Activated CD4-positive, CD25-positive, alpha-beta regulatory T cell (primary cell): ENCODE measurements at places on chromosomes 5 and 9.

DNA sequence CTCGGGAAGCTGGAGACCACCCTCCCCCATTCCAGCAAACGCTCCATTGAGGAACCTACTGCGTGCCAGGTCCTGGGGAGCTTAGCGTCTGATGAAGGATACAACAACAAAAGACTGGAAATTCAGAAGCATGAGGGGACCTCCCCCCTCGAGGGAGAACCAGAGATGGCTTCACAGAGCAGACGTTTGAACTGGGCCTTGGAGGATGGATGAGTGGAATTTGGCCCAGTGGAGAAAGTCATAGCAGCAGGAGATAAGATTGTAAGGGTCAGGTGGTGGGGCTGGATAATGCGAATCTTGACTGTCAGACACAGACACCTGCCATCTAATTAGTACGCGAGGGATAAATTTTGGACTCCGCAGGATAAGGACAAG, 1.2 kb upstream of the SLC25A51 start:
- DNase-seq, result no peak

GRCh38 chr5:59618644-59619043, 274.9 kb downstream of the PDE4D start:
- DNase-seq, result no peak

GRCh38 chr9:135607401-135608293, 31.7 kb downstream of the GLT6D1 start:
- no peak for DNase-seq

DNA sequence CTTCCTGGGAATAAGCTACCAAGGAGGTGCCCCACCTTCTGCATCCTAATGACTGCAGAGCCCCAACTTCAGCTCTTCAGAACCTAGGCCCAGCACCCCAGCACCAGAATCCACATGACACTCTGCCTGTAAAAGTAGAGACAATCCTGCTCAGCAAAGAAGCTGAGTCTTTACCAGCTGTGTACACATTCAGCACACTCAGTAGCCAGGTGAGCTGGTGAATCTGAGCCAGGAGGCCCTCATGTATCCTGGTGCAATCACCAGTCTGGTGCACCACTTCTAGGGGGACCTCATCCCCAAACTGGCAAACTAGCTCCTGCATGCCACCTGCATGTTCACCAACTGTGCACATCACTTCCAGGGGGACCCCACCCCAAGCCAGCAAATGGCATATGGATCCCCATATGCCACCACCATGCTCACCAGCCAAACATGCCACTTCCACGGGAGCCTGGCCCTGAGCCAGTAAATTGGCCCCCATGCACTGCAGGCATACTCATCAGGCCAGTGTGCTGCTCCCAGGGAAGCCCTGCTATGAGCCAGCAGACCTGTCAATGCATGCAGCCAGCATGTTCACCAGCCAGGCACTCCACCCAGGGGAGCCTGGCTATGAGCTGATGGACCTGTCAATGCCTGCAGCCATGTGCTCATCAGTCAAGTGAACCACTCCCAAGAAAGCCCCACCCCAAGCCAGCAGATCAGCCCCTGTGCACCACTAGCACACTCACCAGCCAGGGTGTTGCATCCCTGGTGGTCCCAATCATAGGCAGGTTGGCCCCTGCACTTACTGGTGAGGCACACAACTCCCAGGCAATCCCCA, 15.6 kb upstream of the BTNL9 start:
- no peak for DNase-seq

- no peak for DNase-seq
Observed at GRCh38 chr9:104448036-104448435, 56.0 kb upstream of the OR13F1 start.

GRCh38 chr5:116529615-116530014, 45.0 kb downstream of the SEMA6A start:
- no peak for DNase-seq

DNA sequence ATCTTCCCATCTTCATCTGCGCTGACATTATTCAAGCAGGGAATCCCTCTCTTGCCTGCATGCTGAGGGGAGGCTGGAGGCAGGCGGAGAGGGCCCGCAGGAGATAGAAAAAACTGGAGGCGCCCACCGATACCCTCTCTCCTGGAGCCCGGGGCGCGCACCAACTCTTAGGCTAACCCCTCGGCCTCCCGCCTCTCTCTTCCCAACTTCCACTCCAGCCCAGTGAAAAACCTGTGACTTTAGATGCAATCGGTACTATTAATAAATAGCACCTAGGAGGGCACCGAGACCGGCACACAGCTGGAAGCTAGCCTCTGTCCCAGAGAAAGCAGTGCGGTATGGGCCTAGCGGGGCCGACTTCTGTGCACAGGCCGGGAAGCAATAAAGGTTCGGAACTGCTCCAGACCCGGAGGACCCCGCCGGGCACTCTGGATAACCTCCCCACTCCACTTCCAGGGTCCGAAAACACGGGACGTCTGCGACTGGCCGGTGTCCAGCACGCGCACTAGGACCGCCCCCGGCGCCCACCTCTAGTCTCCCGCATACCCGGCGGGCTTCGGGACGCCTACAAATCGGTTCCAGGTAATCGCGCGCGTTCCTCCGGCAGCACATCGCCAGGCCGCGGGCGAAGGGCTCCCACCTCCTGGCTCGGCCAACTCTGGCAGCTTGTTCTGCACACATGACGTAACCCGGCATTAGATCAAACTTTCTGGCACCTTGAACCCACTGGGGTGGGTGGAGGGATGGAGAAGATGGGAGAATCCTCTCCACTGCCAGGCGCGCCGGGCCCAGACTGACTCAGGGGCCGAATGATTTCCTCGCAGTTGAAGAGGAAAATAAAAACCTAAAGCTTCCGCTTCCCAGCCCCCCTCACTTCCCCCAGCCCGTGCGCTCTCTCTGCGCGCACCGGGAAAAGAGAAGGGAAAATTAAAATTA, 1.4 kb downstream of the EFNA5 start:
- DNase-seq, result no peak

DNA sequence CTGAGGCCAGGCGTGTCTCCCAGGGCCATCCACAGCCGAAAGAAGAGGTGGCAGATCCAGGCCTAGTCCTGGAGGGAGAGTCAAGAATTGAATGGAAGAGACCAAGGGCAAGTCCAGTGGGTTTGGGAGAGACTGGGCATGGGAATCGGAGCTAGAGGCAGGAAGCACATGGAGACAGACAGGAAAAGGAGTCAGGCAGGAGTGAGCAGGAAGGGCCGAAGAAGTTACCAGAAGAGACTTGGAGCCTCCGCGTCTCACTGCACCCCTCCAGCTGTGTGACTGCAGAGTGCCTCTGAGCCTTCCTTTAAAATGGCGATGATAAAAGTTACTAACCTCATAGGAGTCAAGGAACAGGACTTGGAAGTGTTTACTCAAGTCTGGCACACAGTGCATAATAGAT, 64.4 kb upstream of the ANGPTL2 start:
- DNase-seq, result no peak

DNA sequence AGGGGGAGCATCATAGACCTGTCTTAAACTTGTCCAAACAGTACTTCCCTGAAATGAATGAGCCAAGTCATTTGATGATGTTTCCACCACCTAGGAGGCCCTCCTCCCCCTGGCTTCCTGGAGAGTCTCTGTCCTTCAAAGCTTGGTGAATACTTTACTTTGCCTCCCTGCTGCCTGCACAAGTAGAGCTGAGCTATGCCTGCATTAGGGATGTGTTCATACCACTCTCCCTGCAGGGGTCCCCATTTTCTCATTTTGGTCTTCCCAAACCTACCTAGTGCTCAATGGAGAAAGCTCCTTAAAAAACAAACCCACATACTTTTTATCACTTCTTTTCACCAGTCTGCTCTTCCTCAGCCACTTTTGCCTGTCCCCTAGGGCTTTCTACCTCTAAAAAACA, 7.7 kb downstream of the CCNI2 start:
- DNase-seq, result no peak

DNA sequence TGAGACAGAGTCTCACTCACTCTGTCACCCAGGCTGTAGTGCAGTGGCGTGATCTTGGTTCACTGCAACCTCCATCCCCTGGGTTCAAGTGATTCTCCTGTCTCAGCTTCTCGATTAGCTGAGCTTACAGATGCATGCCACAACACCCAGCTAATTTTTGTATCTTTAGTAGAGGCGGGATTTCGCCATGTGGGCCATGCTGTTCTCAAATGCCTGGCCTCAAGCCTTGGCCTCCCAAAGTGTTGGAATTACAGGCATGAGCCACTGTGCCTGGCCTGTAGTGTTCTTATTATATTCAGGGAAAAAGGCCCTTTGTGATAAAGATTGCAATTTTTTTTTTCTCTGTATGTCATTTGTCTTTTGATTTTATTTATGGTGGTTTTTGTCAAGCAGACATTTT, 24.0 kb upstream of the MCCC2 start:
- no peak for DNase-seq

GRCh38 chr5:145500710-145501109, 334.4 kb downstream of the PRELID2 start:
- DNase-seq, result no peak

GRCh38 chr9:73234008-73234360, 82.3 kb downstream of the ANXA1 start:
- no peak for DNase-seq

DNA sequence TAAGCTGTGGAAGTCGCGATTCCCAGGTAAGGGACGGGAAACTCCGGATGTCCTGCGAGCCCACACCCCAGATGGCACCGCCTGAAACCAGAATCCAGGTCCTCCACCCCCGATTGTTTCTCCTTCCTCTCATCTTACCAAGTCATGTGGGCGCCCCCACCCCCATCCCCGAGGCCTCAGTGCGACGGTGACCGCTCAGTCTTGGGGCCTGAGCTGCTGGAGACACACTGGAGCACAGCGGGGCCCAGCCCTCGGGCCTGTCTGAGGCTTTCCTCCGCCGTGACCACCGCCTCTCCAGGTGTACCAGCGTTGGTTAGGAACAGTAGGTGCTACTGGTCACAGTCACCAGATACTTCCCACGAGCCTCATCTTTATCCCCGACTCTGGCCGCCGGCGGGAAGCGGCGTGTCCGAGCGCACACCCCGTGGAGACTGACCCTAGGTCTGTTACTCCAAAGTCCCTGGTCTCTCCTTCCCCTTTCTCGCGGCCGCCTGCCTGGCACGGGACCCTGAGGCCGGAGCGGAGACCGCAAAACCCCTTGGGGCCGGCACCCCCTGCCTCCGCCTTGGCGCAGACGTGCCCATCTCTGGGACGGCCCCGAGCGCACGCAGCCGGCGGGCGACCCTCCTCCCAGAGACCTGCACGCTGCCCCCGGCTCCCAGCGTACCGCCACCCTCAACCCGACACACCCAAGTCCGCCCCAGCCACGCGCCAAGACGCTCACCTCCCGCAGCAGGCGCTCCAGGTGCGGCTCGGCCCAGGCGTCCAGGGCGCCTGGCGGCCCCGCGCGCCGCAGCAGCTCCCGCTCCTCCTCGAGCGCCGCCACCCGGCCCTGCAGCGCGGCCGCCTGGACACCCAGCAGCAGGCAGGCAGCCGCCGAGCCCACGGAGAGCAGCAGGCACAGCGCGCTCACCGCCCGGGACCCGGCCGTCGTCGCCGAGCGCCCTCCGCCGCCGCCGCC, 733 bp downstream of the COL23A1 start:
- DNase-seq, result no peak

DNA sequence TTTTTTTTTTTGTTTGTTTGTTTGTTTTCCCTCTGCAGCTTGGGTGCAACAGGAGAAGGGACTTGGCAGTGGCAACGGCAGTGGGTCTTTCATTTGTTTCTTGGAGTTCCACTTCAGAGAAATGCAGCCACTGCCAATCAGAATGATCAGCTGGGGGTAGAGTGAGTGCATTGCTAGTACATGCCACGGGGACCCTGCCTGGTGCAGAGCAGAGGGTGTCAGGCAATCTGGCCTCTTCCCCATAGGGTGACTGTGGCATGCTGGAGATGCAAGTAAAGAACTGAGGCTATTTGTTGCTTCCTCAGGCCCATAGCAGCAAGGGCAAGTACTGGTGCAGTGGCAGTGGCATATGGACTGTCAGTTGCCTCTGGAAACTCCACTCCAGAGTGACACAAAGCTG, 1073.6 kb upstream of the EDIL3 start:
- DNase-seq, result no peak

GRCh38 chr5:97000391-97000790, 64.5 kb downstream of the LNPEP start:
- no peak for DNase-seq

DNA sequence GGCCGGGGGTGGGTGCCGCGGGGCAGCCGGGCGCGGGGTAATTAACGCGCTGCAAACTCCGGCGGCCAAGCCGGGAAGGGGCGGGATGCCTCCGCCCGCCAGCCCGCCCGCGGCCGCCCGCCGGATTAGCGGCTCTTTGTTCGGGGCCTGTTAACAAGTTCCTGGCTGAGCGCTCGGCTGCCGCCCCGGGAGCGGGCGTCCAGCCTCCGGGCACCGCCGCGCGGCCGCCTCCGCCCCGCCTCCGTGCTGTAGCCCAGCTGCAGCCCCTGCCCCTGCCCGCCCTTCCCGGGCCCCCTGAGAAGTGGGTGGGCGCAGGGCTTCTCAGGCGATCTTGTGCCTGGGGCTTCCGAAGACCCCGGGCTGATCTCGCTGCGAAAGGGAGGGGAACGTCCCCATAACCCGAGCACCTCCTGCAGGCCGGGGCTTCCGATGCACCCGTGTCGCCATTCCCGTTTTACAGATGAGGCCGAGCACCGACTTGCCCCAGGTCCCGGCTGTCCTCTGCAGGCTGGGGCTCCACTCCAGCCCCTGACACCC, 7.5 kb downstream of the UNC5A start:
- no peak for DNase-seq

- no peak for DNase-seq
Observed at GRCh38 chr5:76104027-76104426, 20.8 kb downstream of the SV2C start.

- no peak for DNase-seq
Observed at GRCh38 chr5:132430746-132431145, 59.8 kb downstream of the IRF1 start.

DNA sequence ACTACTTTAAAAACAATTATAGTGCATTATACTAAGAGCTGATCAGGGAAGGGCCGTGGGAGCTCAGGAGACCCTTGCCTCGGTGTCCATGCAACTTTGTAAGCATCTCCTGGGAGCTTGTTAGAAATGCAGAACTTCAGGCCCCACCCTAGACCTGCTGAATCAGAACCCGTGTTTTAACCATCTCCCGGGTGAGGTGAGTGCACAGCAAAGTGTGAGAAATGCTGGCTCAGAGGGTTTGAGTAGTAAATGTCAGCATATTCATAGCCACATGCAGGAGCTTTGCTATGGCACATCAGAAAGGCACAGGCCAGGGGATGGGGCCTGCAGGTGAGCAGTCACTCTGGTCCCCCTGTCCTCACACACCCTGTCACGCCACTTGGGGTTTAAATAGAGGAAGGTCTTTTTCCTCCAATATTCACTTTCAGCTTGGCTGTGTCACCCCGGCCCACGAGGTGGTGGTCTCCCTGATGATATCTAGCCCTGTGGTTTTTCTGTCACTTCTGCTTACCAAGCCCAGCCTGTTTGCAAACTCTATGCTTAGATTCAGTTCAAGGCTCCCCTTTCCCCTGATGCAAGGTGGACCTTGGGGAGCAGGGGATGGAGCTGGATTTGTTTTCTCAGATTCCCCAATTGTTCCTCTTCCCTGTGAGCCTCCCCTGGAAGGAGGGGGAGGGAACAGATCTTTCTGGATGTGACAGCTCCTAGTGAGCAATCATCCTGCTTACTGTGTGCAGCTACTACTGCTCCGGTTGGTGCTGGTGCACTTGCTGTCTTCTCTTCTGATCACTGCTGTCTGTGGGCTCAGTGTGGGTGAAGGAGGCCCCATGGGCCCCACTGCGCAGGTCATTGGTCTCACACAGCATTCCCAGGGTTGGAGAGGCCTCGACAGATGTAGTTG, 51.8 kb upstream of the TGFBR1 start:
- no peak for DNase-seq
